ENCODE measurements at places on chromosomes 11 and 22.

DNA sequence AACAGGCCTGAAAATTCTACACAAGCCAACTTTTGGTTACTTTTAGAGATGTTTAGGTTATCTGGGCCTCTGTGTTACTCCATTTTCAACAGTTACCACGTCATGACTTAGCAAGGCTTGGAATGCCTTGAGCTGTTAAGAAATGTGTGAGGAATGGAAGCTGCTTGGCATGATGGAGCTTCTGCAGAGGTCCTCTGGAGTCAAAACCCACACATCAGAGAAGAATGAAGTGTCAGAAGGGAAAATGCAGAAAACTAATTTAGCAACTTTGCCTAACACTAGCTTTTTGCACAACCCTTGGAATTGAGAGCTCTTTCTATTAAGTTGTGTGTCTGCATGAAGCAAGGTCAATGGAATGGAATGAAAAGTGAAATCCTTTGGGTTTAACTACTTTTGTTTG, 27.4 kb downstream of the FAT3 start:
- DNase-seq = no peak

GRCh38 chr11:35990816-35991215, 47.0 kb downstream of the LDLRAD3 start:
- no peak for DNase-seq

DNA sequence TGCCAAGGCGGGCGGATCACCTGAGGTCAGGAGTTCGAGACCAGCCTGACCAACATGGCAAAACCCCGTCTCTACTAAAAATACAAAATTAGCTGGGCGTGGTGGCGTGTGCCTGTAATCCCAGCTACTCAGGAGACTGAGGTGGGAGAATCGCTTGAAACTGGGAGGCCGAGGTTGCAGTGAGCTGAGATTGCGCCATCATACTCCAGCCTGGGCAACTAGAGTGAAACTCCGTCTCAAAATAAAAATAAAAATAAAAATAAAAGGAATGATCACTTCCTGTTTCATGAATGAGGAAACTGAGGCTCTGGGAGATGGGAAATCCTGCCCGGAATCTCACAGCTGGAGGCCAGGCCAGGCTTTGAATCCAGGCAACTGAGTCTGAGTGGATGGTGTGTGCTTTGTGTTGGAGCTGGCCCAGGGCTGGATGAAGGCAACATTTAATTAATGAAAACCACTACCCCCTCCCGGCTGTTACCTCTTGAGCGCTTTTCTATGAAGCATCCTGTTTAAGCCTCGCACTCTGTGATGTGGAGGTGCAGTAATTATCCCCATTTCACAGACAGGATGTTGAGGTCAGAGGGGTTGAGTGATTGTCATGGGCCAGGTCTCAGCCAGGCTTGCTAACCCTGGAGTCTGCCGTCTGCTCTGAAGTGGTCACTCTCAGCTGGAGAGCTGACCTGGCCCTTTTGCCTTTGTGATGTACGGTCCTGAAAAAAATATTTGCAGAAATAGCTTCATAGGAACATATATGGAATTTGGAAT, 27.8 kb downstream of the LRP5 start:
- DNase-seq = no peak

GRCh38 chr11:115769891-115770290, 265.7 kb upstream of the CADM1 start:
- DNase-seq = no peak

DNA sequence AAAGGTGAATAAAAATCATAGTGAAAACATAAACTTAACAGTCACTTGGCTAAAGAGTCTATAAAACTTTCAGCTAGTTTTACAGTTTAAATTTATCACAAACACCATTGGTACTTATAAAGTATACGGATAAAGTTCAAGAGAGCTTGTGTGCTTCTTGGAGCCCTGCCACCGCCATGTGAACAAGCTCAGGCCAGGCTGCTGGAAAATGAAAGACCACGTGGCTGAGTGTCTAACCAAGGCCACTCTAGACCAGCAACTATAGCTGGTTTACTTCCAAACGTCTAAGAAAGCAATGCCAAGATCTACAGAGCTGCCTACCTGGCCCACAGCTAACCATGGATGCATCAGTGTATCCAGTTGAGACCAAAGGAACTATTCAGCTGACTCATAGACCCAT, 66.3 kb upstream of the API5 start:
- DNase-seq = no peak

Data from CD4-positive, alpha-beta T cell treated with Interleukin-4 for 1 hour (primary cell).